ENCODE measurements at places on chromosomes 13 and 19. TPM values are rescaled to one million over a fixed set of nuclear protein-coding genes. Genes with fewer than 3 reads are reported as not detected.

DNA sequence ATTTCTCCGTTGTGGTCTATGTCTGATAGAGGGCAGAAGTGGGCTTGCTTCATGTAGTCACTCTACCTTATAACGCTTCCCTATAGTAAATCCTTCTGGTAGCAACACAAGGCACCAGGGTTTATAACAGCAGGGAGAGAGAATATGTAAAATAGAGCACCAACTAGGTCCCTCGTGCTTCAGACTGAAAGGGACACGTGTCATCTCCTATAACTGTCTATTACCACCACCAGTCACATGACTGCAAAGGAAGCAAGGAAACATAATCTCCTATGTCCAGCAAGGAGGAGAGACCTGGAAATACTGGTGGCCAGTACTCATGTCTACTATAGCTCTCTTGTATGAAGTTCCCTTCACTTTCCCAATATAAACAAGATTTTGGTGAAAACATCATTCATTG, 79.2 kb downstream of the SLAIN1 start:
- no peak for DNase-seq
- H3K4me1 ChIP-seq: no peaks in the 10 kb centered on the region
- no peak overlapping the region for H3K4me3 ChIP-seq

DNA sequence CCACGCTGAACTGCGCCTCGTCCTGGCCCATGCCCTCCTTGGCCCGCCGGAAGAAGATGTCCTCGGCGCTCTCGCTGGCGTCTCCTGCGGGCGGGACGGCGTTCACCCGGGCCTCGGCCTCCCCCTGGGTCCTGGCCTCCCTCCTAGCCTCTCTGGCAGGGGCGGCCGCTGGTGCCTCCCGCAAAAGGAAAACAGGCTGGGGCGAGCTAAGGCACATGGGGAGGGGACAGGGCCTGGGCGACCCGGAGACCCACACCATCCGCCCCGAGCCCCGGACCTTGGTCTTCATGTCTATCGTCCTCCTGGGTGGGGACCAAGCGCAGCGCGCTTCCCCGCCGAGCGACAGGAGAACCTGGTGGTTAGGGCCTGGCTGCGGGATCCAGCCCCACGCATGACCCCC, 5.7 kb upstream of the TBXA2R start:
- DNase-seq: no peak
- no peak overlapping the region for H3K27ac ChIP-seq
- H3K4me1 ChIP-seq: no peaks in the 10 kb centered on the region
- peaks cover 7% of the 10 kb centered on the region for H3K36me3 ChIP-seq
- H3K27me3 ChIP-seq: no peaks in the 10 kb centered on the region
- no peak overlapping the region for H3K4me3 ChIP-seq

- H3K4me3 ChIP-seq: no peak overlapping the region
- no peak for DNase-seq
- no peaks in the 10 kb centered on the region for H3K27me3 ChIP-seq
- no peak overlapping the region for H3K27ac ChIP-seq
These were observed 71.9 kb downstream of the TNFRSF19 start for GRCh38 chr13:23642110-23642509.

GRCh38 chr13:57601536-57601935, 30.0 kb upstream of the PCDH17 start:
- no peaks in the 10 kb centered on the region for H3K27me3 ChIP-seq
- H3K27ac ChIP-seq: no peak overlapping the region
- no peak for DNase-seq
- H3K36me3 ChIP-seq: no peaks in the 10 kb centered on the region
- H3K4me1 ChIP-seq: no peaks in the 10 kb centered on the region
- no peak overlapping the region for H3K4me3 ChIP-seq

Gene ITM2B
- 124 TPM for total RNA-seq

GRCh38 chr13:51786425-51787265, 17.3 kb downstream of the DHRS12 start:
- no peaks in the 10 kb centered on the region for H3K27me3 ChIP-seq
- peak overlapping the region; percentile 47 for H3K4me3 ChIP-seq
- H3K36me3 ChIP-seq: no peaks in the 10 kb centered on the region
- H3K27ac ChIP-seq: peak overlapping the region; percentile 78

Gene SRRM5
- total RNA-seq: 0.12 TPM

- H3K27ac ChIP-seq: no peak overlapping the region
- no peak for DNase-seq
- H3K36me3 ChIP-seq: no peaks in the 10 kb centered on the region
- H3K4me3 ChIP-seq: no peak overlapping the region
- no peaks in the 10 kb centered on the region for H3K27me3 ChIP-seq
- no peaks in the 10 kb centered on the region for H3K4me1 ChIP-seq
These were observed 433.9 kb downstream of the GPC6 start for GRCh38 chr13:93660391-93661063.

DNA sequence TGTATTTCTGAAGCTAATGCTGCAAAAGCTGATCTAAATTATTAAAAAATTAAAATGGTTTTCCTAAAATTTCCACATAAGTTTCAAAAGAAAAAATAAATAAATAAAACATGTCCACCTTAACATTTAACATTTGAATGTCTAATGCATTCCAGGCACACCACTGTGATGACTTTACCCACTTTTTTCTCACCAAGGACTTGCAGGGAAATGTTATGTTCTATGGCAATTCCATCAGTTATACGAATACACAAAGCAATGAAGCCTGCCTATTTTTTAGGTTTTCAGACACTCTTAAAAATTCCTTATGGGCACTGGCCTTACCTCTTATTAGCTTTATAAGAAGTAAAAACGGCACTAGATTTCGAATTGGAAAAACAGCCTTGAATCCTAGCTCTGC, 10.2 kb downstream of the TSC22D1 start:
- H3K36me3 ChIP-seq: no peaks in the 10 kb centered on the region
- H3K27ac ChIP-seq: no peak overlapping the region
- no peaks in the 10 kb centered on the region for H3K4me1 ChIP-seq
- no peak for DNase-seq

DNA sequence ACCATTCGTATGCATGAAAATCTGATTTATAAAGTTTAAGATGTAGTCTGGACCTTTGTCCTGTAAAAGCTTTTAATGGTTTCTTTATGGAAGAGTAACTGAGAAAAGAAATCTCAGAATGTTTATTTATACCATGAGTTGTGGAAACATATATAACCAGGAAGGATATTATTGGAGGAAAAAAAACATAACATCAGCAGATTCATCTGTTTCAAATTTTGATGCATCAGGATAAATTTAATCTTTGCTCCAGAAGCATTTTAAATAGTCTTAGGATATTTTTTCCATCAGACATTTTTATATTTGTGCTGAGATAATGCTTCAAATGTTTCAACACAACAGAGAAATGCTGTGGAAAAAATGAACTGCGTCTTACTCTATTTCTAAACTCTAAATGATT, 31.2 kb upstream of the CSNK1A1L start:
- no peaks in the 10 kb centered on the region for H3K27me3 ChIP-seq
- no peak for DNase-seq
- H3K4me1 ChIP-seq: peaks cover 13% of the 10 kb centered on the region
- no peak overlapping the region for H3K27ac ChIP-seq
- no peaks in the 10 kb centered on the region for H3K36me3 ChIP-seq
- no peak overlapping the region for H3K4me3 ChIP-seq

DNA sequence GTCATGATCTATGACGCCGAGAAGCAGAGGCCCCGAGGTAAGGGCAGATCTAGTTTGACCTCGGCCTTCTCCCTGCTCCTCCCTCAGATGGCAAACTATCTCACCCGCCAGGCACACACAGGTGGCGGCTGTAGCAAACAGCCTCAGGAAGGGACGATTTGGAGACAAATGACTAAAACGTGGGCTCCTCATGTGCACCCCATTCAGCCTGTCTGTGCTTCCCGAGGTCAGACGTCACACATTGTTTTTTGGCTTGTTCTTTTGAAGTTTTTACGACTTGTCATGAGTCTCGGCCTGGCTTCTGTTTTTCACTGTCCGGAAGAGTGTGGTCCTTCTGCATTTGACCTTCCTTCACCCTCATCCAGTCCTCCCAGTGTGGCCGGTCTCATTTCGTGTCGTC, 15.0 kb downstream of the DAZAP1 start:
- H3K36me3 ChIP-seq: peaks cover 66% of the 10 kb centered on the region
- H3K4me1 ChIP-seq: peaks cover 4% of the 10 kb centered on the region
- no peaks in the 10 kb centered on the region for H3K27me3 ChIP-seq
- H3K4me3 ChIP-seq: no peak overlapping the region
- no peak for DNase-seq

Data from SJCRH30 (cell line).